ENCODE measurements at places on chromosomes 3 and 15.

DNA sequence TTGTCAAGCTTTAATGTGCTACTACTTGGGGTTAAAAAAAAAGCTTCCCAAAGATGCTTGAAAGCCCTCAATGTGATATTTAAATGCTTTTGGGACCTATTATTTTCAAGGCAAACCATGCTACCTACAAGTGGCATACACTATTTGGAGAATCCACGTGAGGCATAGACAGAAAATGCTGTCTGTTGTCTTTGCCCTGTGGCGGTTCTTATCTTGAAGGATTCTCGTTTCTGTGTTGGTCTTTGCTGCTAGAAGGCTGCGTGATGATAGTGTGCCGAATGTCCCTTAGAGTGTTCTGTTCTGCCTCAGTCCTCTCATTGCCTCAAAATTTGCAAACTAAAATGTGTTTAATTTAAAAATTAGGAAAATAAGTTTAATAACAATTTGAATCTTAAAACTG is 356.2 kb upstream of the RARB start:
- DNase-seq = no peak

- no peak for DNase-seq
Measured at GRCh38 chr3:101253396-101253795, 67.0 kb downstream of the IMPG2 start.

DNA sequence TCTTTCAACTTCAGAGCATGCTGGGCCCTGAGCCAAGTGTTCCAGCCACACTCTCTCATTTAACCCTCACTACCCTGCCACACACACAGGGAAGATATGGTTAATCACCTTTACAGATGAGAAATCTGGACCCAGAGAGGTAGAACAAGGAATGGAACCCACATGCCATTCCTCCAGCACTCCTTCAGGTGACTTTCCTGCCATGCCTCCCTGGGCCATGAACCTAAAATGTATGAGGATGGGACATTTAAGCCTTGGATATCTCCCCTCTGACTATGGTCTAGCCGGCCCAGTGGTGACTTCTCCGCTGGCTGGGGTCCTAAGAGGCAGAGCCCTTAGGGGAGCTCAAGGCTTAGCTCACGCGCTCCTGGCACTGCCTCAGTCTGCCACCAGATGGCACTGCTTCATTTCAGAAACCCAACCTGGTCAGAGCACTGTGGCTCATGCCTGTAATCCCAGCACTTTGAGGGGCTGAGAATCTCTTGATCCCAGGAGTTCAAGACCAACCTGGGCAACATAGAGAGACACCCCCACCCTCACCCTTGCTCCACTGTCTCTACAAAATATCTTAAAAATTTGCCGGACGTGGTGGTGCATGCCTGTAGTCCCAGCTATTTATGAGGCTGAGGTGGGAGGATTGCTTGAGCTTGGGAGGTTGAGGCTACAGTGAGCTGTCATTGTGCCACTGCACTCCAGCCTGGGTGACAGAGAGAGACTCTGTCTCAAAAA is 2.2 kb upstream of the DCAF1 start:
- peak; percentile 73 for DNase-seq

- DNase-seq = no peak
Measured at GRCh38 chr3:100195375-100195774, 65.4 kb upstream of the TBC1D23 start.

GRCh38 chr3:149494759-149495580 is 20.5 kb downstream of the TM4SF4 start:
- DNase-seq = no peak

DNA sequence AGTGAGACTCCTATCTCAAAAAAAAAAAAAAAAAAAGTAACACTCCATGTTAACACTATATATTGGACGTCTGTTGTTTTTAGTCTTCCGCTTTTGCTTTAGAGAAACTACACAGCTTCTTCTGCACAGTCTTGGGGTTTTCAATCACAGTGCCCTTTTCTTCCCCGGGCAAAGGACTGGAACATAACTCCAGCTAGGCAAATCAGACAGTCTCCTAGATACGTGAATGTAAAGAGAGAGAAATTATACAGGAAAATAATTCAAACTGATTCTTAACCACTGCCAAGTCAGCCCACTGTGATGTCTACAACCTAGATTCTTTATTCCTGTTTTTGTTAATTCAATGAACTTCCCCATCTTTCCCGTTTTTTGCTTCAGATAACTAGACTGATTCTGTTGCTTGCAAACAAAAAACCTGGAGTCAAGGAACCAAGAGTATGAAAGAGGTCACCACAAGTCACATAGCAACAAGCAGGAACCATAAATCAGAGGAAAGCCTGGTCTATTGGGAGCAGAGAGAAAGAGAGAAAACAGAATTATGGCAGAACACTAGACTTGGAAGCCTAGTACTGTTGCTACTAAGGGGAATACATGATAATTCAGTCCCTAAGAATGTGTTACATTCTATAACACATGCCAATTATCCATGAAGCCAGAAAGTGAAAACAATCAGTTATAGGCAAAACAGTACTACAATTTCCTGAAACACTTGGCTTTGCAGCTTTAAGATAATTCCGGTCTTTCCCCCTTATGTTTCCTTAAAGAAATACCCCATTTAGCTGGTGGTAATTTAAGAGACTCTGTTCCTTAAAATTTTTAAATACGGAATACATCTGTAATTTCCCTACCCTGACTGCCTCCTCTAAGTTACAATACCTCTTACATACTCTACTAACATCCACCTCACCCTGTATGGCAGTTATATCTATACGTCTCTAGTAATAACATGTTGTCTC is 63.1 kb downstream of the TBL1XR1 start:
- DNase-seq = no peak

- no peak for DNase-seq
Measured at GRCh38 chr3:97822359-97822775, 556 bp downstream of the CRYBG3 start.

DNA sequence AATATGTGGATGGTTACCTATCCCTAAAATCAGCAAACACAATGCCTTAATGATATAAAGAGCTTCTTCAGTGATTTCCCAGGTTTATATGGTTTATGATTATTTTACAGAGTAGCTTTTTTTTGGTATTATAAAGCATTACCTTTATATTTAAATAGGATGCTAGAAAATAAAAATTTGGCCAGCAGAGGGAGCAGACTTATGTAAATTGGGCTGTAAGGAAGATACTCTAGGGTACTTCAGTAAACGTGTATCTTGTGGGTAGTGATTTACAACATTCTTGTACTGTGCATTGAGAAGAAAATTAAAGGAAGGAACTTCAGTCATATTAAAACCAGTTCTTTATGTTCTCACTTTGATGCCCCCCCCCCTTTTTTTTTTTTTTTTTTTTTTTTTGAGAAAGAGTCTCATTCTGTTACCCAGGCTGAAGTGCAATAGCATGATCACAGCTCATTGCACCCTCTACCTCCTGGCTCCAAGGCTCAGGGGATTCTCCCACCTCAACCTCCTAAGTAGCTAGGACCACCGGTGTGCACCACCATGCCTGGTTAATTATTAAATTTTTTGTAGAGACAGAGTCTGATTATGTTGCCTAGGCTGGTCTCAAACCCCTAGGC is 167.9 kb downstream of the BBX start:
- DNase-seq = no peak

DNA sequence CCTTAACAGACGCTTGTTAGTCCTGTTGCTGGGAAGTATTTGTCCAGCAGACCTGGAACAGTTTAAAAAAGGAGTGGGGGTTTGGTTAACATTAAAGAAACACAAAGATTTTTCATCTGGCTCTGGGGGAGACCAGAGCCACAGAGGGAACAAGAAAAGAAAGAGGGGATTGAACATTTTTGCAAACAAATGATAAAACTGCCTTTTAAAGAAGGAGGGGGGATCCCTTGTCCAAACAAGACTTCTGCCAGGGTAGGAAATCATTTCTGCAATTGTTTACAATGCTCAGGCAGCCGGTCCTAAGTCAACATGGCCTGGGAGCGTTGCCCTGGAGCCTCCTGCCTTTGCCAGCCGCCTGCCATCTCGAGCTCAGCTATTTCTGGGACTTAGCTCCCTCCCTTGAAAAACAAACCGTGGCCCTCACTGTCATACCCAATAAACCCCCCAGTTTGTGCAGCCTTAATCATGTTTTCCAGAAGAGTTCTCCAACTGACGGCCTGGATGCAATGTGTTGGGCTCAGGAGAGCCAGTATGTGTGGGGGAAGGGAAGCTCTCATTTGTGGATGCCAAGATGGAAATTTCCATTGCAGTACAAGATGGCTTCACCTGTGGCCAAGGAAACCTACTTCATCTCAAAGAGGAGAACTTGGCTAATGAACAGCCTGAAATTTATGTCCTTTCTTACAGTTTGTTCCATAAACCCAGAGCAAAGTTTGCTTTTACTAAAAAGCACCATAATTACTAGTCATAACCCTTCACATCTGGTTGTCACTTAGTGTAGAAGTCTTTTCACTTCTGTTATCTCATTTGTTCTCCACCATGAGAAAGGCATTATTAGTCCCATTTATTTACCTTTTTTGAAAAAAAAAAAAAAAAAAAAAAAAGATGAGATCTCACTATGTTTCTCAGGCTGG is 75.9 kb upstream of the RNU6-1 start:
- no peak for DNase-seq

GRCh38 chr3:43738305-43738704 is 47.6 kb downstream of the ABHD5 start:
- no peak for DNase-seq

GRCh38 chr3:41141433-41142167 is 57.7 kb upstream of the CTNNB1 start:
- DNase-seq = no peak

DNA sequence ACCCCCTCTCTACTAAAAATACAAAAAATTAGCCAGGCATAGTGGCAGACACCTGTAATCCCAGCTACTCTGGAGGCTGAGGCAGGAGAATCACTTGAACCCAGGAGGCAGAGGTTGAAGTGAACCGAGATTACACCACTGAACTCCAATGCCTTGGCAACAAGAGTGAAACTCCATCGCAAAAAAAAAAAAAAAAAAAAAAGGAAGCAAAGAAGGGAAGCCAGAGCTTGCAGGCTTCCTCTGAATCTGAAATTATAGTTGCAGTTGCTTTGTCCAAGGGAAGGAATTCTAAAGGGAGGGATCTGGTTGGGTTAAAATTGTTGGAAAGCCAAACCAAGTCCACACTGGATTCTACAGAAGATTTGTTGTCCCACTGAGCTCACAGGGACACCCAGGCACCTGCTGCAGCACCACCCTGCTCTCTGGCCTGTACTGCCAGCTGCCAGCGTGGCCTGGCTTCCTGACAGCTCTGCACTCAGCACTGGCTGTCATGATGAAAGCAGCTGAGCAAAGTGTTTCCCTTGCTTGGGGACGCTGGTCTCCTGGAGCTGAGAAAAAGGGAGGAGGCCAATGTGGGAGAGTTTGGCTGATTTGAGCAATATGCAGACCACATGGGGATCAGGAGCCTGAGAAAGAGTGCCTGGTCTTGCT is 88.8 kb upstream of the HES1 start:
- no peak for DNase-seq

- no peak for DNase-seq
Measured at GRCh38 chr3:23952646-23953045, 7.6 kb downstream of the NR1D2 start.

GRCh38 chr3:168322941-168323340 is 227.2 kb upstream of the GOLIM4 start:
- DNase-seq = no peak

DNA sequence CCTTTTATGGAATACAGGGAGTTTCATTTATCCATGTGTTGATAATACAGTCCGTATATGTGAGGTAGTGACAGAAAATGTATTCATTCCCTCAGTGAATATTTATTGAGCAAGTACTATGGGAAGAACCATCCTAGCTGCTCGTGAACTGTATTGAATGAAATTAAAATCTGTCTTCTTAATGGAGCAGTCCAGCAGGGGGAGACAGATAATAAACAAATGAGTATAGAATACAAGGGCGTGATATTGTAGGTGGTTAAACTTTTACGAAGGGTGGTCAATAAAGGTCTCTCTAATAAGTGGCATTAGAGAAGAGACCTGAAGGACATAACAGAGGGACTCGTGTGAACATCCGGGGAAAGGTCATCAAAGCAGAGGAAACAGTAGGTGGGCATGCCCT is 62.7 kb upstream of the OSTN start:
- no peak for DNase-seq

DNA sequence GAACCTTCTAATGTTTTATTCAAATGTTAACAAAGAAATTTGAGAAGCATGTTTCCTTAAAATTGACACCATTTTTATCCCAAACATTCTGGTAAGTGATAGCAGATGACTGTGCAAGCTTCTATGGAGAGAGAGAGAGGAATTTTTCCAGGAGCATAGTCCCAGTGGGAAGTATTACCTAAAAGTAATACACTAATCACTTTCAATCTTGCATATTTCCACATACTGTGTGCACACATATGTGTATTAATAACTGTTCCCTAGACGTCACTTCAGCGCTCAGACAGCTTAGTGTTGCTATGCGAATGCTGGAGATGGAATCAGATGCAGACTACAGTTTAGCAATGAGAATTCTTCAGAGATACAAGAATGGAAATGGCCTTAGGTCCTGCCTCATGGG is 424.3 kb upstream of the TPRG1 start:
- no peak for DNase-seq

DNA sequence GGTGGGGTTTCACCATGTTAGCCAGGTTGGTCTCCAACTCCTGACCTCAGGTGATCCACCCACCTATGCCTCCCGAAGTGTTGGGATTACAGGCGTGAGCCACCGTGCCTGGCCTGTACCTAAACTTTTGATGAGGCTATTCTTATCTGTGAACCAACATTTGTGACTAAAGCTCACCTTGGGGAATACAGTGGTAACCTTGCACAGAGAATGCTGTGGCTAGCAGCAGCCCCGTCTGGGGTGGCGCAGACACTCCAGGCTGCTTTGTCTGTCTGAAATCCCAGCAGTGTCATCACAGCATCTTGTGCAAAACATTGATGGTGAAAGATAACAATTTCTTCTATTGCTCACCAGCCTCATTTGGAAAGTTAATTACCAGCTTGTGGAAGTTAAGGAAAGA is 58.9 kb downstream of the CMTM8 start:
- peak; percentile 33 for DNase-seq

DNA sequence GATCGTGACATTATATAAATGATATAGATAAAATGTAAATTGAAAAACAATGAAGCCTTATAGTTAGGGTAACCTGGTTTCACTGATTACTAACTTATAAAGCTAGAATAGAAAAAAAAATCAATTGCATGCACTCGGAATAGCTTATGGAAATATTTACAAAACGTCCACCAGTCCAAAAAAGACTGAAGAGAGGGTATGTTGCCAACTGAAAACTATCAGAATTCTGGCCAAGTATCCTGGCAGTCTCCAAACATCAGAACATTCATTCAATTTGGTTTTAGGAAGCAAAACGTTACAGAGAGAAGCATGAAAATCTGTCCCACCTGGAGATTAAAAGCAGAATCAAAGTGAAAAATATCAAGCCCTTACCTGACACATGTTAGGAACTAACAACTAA is 892.4 kb downstream of the ROBO1 start:
- DNase-seq = no peak

DNA sequence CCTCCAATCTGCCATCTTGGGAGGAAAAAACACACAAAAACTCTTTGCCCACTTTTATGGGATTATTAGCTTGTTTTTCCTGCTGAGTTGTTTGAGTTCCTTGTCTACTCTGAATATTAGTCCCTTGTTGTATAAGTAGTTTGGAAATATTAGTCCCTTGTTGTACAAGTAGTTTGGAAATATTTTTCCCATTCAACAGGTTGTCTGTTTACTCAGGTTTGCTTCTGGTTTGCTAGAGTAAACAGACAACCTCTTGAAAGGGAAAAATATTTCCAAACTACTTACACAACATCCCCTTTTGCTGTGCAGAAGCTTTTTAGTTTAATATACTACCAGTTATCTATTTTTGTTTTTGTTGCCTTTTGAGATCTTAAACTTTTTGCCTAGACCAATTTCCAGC is 193.3 kb upstream of the MANF start:
- no peak for DNase-seq
